Right lobe of liver (tissue), 6 donors: ENCODE measurements at places on chromosomes 2 and 18. TPM values are rescaled to one million over a fixed set of nuclear protein-coding genes. Genes with fewer than 3 reads are reported as not detected.

The SNED1 gene
- 22.5 TPM for total RNA-seq

The FOXD4L1 gene
- not detected for total RNA-seq

The CD8B2 gene
- not detected for total RNA-seq

The C2orf15 gene
- total RNA-seq = 0.46 TPM

The RAPGEF4 gene
- total RNA-seq = 16.0 TPM

DNA sequence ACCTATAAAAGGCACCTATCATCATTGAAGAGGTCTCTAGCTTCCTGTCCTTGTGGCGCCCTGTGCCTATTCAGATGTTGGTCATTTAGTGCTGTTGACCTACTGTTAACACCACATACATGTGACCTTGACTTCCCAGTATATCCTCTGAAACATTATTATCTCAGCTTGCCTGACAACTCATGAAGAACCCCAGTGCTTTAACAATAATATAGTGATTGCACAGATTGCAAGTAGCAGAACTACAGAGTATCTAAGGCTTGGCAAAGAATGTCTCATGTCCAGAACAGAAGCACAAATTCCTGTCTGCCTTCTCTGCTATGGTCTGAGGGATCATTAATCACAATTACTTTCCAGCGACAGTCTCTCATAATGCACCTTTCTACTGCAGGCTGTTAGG is 165.3 kb downstream of the LCLAT1 start:
- no peaks in the 10 kb centered on the region for H3K4me1 ChIP-seq
- H3K36me3 ChIP-seq = no peaks in the 10 kb centered on the region
- no peak overlapping the region for H3K4me3 ChIP-seq
- no peak overlapping the region for H3K27ac ChIP-seq
- DNase-seq = no peak

GRCh38 chr18:46152436-46152807 is 48.2 kb downstream of the HAUS1 start:
- no peak overlapping the region for H3K27ac ChIP-seq
- H3K36me3 ChIP-seq = no peaks in the 10 kb centered on the region
- no peak for DNase-seq
- H3K4me1 ChIP-seq = no peaks in the 10 kb centered on the region
- H3K27me3 ChIP-seq = no peaks in the 10 kb centered on the region

GRCh38 chr2:216634370-216635148 is 1.3 kb downstream of the IGFBP2 start:
- H3K27me3 ChIP-seq = no peaks in the 10 kb centered on the region
- H3K4me3 ChIP-seq = peak overlapping the region; percentile 54
- H3K4me1 ChIP-seq = no peaks in the 10 kb centered on the region
- no peak for DNase-seq

GRCh38 chr2:136392897-136393505 is 275.1 kb upstream of the CXCR4 start:
- no peak for DNase-seq
- H3K27ac ChIP-seq = no peak overlapping the region
- H3K27me3 ChIP-seq = no peaks in the 10 kb centered on the region
- H3K4me3 ChIP-seq = no peak overlapping the region
- H3K36me3 ChIP-seq = no peaks in the 10 kb centered on the region

DNA sequence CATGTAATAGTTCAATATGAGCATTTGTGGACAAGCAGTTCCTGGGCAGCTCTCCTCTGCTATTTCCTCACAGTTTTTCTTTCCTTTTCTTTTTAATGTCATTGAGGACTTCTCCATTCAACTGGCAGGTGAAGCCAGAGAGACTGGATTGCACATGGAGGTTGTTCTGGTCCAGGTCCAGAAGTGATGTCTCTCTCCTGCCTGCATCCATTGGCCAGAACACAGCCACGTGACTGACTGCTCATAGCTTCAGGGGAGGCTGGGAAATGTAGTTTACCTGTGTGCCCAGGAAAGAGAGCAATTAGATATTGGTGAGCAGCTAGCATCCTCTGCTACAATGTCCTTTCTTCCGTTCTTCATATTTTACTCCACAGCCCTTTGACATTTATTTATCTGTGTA is 20.2 kb upstream of the ADAM23 start:
- no peaks in the 10 kb centered on the region for H3K27me3 ChIP-seq
- no peak for DNase-seq
- H3K36me3 ChIP-seq = no peaks in the 10 kb centered on the region
- no peak overlapping the region for H3K4me3 ChIP-seq
- no peak overlapping the region for H3K27ac ChIP-seq

DNA sequence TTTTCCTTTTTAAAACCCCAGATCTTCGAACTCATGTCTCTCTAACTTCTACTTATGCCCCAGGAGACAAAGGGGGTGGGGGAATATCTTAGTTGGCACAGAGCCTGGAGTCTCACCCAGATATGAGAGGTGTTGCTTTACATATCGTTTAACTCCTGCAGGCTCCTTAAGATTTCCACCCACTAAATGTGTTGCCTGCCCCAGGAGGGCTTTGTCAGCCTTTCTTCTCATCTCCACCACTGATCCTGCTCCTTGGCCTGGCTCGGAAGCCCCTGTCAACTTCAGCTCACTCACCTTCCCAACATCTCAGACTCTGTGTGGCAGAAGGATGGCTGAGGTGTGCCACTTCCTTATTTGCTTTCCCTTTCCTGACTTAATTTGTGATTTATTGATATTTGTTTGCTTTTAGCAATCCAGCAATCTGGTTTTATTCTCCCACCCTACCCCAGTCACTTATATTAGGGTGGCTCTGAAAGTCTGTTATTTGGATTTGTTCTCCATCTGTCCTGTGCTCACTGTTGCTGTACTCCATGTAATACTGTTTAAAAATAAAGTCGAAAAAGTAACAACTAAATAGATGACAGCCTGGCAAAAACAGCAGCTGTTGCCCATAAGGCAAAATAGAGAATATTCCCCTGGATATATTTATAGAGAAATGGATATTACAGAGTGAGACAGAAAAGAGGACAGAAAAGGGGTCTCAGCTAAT is 200.6 kb downstream of the ZBTB7C start:
- H3K4me3 ChIP-seq = no peak overlapping the region
- H3K4me1 ChIP-seq = no peaks in the 10 kb centered on the region
- no peak for DNase-seq
- H3K36me3 ChIP-seq = no peaks in the 10 kb centered on the region

DNA sequence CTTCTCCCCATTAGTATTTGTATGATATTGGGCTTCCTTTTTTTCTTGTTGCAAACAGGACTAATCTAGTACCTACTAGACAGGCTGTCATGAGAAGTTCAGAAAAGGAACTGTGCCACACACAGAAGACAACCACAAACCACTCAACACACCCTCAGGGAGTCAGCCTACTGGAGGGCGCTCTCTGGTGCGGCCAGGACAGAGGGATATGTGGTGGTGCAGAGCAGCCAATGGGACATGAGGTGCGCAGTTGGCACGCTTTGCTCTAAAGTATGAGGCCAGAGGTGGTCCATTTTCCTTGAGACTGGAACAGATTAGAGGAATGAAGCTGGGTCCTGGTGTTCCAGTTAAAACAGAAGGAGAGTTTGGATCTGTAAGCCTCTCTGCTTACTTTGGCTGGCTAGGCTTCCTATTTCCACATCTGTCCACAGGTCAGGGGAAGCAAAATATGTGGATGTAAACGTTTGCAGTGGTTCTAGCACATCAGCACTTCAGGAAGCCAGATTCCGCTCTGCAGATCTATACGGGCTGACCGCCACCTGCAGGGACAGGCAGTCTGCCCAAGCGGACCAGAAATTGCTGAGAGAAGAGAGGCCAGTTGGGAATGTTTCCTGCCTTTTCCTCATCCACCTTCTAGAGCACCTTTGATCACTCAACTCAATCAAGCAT is 114.1 kb downstream of the GFPT1 start:
- DNase-seq = peak; percentile 67
- no peaks in the 10 kb centered on the region for H3K36me3 ChIP-seq
- H3K27me3 ChIP-seq = no peaks in the 10 kb centered on the region
- no peak overlapping the region for H3K4me3 ChIP-seq
- no peak overlapping the region for H3K27ac ChIP-seq

DNA sequence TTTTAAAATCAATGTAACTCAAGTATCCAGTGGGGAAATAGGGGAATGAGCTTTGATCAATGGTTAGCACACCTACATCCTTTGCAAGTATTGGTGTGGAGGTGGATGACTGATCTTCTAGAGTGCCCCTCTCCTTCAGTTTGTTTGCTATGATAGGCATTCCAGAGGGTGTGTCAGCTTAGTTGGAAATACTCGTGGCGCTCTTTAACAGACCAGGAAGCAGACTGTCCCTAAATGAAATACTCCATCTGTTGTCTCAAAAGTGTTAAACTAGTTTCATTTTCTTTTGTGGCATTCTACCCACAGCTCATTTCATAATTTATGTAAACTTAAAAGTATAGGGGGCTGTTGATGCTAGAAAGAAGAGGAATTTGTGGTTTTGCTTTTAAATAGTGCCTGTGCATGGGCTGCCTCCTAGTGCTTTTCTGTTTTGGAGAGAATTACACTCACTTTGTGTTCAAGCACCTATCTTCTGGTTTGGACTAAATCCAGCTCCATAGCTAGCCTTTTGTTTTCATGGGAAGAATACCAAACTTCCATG is 66.2 kb downstream of the STAT1 start:
- no peaks in the 10 kb centered on the region for H3K36me3 ChIP-seq
- no peak overlapping the region for H3K4me3 ChIP-seq
- no peak for DNase-seq
- no peaks in the 10 kb centered on the region for H3K27me3 ChIP-seq

DNA sequence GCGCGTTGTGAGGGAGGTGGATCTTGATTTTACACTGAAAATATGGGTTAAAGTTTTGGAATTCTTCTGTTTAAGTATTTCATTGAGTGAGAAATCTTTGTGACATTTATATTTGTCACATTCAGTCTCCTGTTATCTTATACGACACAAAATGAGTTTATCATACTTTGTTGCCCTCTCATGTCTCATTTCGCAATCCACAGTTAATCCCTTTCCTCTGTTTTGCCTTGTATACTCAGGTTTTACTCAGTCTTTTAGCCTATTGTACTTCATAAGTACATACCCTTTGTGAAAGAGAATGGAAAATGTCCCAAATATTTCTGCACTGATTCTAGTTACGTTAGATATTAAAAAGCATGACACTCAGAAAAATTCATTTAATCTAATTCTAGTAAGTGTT is 142.7 kb downstream of the ATP9B start:
- H3K27me3 ChIP-seq = no peaks in the 10 kb centered on the region
- DNase-seq = no peak
- H3K4me1 ChIP-seq = no peaks in the 10 kb centered on the region
- H3K4me3 ChIP-seq = no peak overlapping the region
- peaks cover 6% of the 10 kb centered on the region for H3K36me3 ChIP-seq

DNA sequence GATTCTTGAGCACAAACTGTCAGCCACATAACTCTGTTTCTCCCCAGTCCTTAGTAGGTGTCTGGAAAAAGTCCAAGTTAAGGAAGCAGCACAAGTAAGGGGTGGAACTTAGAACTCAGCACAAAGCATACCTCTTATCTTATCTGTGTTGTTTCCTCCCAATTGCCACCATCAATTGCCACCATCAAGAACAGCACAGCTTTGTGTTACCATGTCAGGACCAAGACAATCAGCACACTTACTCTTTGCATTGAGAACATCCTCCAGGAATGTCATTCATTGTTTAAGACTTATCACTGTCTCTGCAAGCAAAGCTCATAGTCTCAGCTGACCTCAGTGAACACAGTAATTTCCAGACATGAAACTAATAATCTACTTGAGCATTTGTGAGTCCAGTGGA is 212.7 kb upstream of the FSHR start:
- no peak overlapping the region for H3K4me3 ChIP-seq
- no peaks in the 10 kb centered on the region for H3K36me3 ChIP-seq
- H3K4me1 ChIP-seq = no peaks in the 10 kb centered on the region

DNA sequence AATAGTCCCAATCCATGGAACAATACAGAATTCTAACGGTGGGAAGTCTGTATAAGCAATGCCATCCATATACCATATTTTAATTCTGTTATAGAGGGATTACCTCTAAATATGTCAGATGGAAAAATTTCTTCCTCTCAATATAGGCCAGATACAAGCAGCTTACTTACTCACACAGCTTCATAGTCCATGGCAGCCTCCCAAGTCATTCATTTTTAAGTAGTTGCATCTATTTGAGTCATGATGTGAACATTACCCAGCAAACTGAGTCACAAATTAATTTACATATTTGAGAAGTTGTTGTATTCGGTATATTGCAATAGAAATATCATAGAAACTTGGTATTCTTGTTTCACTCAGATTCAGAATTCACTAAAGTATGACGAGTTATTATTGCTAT is 20.3 kb downstream of the TBR1 start:
- no peak for DNase-seq
- peaks cover 2% of the 10 kb centered on the region for H3K27me3 ChIP-seq
- H3K27ac ChIP-seq = no peak overlapping the region
- no peaks in the 10 kb centered on the region for H3K36me3 ChIP-seq

DNA sequence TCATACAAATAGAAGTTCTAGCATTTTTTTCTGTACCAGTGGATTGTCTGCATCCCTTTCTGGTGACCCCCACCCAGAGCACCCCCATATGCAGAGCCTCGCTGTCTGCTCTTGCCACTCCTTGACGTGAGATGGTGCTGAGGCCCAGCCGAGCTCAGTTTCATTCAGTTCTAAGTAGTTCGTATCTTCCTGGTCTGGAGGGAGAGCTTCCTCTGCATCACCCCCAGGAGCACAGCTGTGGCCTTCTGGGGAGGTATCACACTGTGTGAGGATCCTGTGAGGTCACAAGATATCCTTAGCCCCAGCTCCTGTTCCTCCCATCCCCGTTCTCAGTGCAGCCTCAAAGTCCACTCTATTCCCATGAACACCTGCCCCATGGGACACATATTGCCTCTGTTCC is 132.7 kb downstream of the PTGR3 start:
- no peak overlapping the region for H3K4me3 ChIP-seq
- DNase-seq = no peak
- no peak overlapping the region for H3K27ac ChIP-seq
- no peaks in the 10 kb centered on the region for H3K4me1 ChIP-seq
- no peaks in the 10 kb centered on the region for H3K27me3 ChIP-seq
- no peaks in the 10 kb centered on the region for H3K36me3 ChIP-seq

DNA sequence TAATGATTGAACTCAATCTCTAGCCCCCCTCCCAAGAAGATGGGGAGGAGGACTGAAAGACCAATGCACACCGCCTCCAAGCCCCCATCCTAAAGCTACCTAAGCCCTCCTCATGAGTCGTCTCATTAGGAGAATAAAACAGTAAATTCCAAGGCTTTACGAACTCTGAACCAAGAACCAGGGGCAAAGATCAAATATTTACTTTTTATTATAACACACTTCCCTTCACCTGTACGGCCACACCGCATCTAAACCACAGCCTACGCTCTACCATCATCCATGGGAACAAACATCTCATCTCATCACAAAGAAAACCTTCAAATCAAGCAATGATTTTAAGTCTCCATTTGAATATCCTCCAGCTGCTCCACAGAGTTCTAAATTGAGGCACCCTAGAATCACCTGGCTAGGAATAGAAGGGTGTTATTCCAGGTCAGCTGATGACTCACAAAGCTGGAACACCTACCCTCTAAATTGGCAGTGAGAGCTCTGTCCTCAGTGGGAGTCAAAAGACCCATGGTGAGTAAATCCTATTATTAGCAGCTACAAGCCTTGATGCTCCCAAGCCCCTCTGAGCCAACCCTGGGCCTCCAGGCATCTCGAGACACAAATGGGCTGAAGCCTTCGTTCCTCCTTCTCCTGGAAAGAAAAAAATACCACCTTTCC is 45.6 kb upstream of the BZW1 start:
- H3K27me3 ChIP-seq = no peaks in the 10 kb centered on the region
- no peak for DNase-seq
- no peak overlapping the region for H3K27ac ChIP-seq
- H3K4me3 ChIP-seq = no peak overlapping the region
- H3K4me1 ChIP-seq = no peaks in the 10 kb centered on the region
- no peaks in the 10 kb centered on the region for H3K36me3 ChIP-seq
